Stimulated activated CD4-positive, alpha-beta T cell treated with anti-CD3 and anti-CD28 coated beads, Interleukin-4, amount 100 ng/mL, for 4 hours (primary cell): ENCODE measurements at places on chromosomes 4 and X.
A peak's percentile ranks its signal among the peaks of the same experiment; 100 is the strongest.

- DNase-seq, result no peak
Observed at GRCh38 chr4:56206258-56206657, 181.0 kb downstream of the AASDH start.

GRCh38 chr4:159757499-159757898 is 654.6 kb downstream of the RAPGEF2 start:
- no peak for DNase-seq

DNA sequence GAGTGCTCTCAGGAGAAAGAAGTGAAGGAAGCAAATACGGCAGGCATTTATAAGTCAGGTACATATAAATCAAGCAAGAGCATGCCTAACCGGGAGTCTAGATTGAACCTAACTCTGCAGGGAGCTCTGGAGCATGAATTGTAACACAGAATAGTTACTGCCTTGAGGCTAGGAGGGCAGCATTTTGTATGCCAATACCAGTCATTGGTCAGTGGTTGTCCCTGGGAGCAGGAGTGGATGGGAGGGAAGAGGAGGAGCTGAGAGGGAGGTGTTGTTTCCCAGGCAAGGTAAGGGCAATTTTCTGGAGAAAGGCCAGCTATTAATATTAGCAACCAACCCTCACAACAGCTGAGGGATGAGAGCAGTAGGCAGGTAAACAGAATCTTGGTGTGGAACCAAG is 224.7 kb upstream of the DCAF8L1 start:
- DNase-seq, result no peak

DNA sequence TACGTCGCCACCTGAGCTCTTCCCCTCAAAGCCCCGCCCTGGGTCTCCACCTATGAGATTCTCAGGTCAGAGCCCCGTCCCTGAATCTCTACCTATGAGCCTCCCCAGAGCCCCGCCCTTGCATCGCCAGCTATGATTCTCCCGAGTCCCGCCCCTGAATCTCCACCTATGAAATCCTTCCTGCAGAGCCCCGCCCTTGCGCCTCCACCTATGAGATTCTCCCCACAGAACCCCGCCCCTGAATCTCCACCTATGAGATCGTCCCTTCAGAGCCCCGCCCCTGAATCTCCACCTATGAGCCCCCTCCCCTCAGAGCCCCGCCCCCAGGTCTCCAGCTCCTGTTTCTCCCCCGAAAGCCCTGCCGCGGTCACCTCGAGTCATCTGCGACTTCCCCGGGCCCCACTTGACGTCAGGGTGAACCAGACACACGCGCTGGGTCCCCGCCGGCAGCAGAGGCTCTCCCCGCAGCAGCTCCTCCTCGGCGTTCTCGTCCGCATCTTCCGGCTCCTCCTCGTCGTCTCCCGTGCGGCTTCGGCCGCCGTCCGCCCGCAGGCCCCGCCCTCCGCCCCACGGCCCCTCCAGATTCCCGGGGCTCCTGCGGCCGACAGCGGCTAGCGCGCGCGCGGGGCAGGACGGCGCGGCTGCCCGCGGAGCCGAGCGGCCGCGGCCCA is 393 bp downstream of the GTPBP6 start:
- peak; percentile 97 for DNase-seq

- DNase-seq, result no peak
Observed at GRCh38 chrX:124354648-124355047, 8.3 kb downstream of the SH2D1A start.

DNA sequence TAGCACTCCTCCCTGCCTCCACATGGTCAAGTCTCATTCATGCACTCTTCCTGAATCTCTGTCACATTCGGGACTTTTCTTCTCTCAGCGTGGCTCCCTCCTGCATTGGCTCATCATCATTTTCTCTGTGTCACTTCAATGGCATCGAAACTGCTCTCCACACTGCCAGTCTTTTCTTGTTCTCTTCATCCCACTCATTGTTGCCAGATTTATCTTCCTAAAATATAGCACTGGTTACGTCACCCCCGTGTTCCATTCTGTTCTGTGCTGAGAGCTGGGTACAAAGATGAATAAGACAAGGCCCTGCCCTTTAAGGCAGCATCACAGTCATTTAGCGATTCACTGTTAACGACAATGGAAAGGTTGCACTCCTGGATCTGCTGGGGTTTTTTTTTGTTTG is 174.4 kb upstream of the TBC1D9 start:
- no peak for DNase-seq

DNA sequence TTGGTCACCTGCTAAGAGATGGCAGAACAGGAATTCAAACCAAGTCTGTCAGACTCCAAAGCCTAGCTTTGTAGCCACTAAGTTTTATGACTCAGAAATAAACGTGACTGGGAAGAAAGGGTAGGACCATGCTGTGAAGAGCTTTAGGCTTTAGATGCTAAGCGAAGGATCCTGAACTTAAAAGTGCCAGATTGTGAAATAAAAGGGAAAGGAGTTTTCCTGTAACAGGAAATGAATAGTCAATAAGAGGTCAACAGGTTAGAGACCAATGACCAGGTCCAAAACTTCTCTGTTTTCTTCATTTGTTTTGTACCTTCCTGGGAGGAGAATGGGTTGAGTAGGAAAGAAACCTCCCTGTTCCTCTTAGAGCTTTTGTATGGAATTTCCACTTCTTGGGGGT is 98.8 kb upstream of the EOLA2 start:
- DNase-seq, result no peak

- DNase-seq, result no peak
Observed at GRCh38 chrX:39144323-39144722, 343.1 kb downstream of the MID1IP1 start.

DNA sequence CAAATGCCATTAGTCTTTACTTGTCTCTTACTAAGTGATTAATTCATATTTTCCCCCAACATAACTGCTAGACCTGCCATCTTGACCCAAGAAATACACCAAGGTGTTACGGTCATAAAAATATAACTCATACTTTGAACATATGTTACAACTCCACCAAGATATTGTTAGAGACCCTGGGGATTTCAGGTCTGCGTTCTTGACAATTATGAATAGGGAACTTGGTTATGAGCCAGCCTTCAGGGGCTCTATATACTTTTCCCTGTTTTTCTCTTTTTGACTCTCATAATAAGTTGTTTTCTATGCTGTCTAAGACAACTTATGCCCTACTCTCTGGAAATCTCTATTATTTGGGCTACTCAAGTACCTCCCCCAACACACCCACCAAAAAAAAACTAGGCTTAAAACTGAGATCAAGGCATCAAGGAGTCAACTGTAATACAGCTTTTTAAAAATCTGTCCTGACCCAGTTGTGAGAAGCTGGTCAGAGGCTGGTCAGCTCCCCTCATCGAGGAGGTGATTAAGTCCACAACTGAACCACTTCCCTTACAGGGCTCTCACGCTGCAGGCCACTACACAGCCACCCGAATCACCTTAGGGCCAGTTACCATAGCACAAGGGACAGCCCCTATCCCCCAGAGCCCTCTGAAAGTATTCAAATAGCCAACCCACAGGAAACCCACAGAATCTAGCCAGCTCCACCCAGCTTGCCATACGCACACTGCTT is 10.5 kb upstream of the TLR3 start:
- DNase-seq, result no peak

DNA sequence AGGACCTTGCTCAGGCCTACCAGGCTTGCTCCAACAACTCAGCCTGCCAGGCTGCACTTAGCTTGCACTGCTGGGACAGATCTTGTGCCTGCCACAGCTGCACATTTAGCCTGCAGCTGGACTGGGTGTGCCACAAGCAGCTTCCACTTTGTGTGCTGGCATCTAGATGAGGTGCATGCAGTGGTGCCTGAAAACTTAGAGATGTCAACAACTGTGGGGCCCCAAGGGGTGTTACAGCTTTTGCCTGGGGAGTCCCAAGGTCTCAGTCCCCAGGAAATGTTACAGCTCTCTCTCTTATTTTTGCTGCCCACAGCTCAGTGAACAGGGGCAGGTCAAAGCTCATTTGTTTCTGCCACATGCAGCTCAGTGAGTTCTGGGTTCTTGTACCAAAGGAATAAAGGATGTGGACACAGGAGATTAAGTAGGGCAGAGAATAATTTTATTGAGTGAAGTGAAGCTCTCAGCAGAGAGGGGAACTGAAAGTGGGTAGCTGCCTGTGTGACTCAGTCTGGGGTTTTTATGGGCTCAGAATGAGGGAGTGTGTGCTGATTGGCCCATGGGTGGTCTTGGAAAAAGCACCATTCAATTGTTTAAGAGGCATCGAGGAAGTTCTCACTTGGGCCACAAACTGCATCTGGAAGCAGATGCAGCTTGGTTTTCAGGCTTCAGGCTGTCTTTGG is 828.3 kb downstream of the TECRL start:
- DNase-seq, result no peak

DNA sequence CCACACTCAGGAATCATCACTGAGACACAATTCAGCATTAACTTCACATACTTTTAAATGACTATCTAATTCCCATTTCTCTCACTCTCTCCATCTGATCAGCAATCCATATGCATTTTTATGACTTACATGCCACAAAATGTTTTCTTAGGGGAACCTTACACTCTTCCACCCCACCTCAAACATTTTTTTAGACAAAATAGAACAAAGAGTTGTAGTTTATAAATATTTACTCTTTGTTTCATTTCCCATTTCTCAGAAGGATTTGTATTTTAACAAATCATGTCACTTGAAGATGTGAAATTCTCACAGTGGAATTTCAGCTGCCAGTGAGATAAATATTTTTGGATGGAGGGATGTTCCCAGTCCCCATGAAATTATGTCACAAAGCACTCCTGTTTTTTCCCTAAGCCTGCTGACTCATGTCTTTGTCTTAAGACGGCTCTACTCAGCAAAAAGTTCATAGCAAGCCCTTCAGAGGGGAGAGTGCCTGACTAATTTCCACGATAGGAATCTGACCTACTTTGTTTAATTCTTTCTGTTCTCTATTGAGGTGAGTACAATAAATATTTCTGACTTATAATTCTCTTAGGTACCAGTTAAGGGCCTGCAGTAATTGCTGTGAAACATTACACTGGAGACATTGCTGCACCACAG is 257.7 kb downstream of the THOC2 start:
- no peak for DNase-seq

GRCh38 chr4:26141051-26141721 is 179.6 kb upstream of the RBPJ start:
- DNase-seq, result no peak

DNA sequence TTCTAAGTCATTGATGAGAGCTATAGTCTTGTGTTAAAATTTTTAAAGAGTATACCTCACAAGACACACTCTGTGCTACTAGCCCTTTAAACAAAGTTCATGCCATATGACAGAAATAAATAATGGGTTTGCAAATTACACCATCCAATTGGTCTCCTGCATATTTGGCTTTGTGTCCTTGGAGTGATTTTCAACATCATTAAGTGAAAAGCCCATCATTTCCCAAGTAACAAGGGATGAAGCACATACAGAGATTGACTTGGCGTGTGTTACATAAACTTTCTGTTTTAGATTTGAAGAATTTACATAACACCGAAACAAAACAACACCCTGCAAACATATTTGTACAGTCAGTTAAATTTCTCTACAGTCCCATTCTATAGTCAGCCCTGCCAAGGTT is 216.9 kb upstream of the NEIL3 start:
- no peak for DNase-seq

DNA sequence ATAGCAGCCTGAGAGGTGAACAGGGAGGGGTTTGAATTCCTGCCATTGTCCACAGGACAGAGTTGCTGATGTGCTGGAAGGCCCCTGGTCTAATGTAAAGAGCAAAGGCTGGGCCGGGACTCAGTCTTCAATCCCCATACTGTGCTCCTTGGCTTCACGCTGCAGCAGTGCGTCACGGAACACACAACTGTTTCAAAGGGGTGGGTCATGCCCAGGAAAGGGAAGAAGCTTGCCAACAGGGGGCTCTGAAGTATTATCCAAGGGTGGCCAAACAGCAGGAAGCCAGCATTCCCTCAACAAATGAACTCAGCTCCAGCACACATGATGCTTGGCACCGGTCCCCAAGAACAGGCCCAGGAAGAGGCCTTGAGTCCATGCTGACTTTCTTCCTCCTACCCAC is 122.5 kb downstream of the NFKB1 start:
- no peak for DNase-seq

GRCh38 chrX:32139476-32139875 is 1067.6 kb upstream of the FTHL17 start:
- no peak for DNase-seq

DNA sequence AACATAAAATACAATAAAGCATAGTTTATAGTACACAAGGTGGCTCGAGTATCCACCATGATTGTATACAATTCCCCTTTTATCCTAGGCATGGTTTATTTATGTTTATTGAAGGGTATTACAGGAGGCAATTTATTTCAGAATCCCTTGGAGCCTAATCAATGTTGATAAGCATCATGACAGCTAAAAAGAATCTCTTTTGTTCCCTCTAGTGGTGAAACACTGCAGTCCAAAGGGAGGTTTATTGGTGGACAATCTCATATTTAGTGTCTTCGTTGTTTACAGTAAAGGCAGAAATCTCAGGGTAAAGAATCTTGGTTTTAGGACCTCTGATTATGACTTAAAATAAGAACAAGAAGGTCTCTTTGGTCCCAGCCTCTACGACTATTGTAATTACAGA is 1712.5 kb downstream of the C4orf33 start:
- no peak for DNase-seq

GRCh38 chr4:141652161-141652778 is 15.9 kb downstream of the IL15 start:
- DNase-seq, result no peak

DNA sequence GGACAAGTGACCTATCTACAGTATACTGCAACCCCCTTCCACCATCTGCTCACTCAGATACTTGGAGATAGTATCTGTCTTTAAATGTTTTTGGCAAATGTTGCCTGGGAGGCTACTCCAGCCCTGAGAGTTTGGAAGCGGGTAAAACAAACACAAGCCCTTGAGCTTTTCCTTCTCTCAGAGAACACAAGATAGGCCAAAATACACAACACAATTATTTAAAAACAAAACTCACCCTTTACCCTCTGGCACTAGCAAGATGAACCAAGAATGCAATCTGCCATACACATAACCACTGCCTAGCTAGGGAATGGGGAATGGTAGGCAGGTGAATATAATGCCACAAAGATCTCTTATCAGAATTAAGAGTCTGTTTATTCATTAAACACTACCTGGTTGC is 324.7 kb upstream of the FAM47C start:
- DNase-seq, result no peak

DNA sequence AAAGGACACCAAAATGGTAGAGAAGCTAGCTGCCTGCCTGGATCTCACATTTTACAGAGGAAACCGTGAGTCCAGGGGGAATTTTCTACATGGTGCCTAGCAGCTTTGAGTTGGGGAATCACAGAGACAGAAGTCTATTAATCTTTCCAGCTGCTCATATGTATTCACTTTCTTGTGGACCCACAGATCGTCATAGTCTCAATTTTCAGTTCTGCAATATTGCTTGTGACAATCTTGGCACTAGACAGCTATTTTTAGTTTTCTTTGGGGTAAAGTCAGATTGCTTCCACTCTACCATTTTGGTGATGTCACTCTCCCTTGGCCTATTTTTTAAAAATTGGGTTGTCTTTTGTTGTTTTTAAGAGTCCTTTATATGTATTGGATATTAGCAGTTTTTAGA is 233.4 kb upstream of the STK26 start:
- no peak for DNase-seq
